ENCODE measurements at places on chromosomes 12 and 14.

GRCh38 chr14:90319173-90319572 lies 12.6 kb downstream of the NRDE2 start:
- DNase-seq, result no peak

GRCh38 chr12:90653040-90653439 lies 301.9 kb downstream of the CCER1 start:
- no peak for DNase-seq

- peak; percentile 19 for DNase-seq
Measured at GRCh38 chr12:67649261-67649569, 670 bp downstream of the DYRK2 start.

GRCh38 chr14:36944307-36945010 lies 227.9 kb downstream of the SLC25A21 start:
- DNase-seq, result no peak

DNA sequence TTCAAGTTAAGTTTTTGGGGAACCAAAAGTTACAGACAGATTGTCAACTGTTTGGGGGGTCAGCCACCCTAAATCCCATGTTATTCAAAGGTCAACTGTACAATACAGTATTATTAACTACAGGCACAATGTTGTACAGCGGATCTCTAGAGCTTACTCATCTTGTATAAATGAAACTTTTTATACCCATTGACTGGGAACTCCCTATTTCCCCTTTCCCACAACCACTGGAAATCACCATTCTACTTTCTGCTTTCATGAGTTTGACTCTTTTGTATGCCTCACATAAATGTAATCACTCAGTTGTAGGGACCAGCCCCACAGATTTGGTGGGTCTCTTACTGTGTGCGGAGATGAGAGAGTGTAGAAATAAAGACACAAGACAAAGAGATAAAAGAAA lies 57.8 kb downstream of the SLCO1B3 start:
- DNase-seq, result no peak

DNA sequence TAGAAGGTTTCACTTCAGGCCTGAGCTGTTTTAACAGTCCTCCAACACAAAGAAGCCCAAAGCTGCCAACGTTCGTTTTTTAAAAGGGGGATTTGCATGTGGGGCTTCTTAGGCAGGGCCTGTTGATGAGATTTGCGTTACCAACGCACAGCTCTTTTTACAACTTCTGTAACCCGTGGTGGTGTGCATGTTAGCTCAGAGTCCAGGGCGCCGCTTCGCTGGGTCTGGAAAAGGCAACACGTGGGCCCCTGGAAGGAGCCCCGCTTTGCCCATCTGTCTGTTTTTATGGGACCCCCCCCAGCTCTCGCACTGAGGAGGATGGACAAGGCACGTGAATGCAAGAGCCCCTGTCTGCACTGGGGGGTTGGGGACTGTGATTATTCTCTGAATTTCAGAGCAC lies 84.0 kb downstream of the ESR2 start:
- DNase-seq, result no peak

- DNase-seq, result no peak
Measured at GRCh38 chr12:69173368-69173767, 66.0 kb upstream of the CPSF6 start.

GRCh38 chr14:90671382-90672234 lies 144.6 kb downstream of the TTC7B start:
- no peak for DNase-seq

- DNase-seq, result no peak
Measured at GRCh38 chr12:59780605-59781135, 184.8 kb downstream of the SLC16A7 start.

- DNase-seq, result no peak
Measured at GRCh38 chr12:129423041-129423580, 480.7 kb downstream of the TMEM132D start.

DNA sequence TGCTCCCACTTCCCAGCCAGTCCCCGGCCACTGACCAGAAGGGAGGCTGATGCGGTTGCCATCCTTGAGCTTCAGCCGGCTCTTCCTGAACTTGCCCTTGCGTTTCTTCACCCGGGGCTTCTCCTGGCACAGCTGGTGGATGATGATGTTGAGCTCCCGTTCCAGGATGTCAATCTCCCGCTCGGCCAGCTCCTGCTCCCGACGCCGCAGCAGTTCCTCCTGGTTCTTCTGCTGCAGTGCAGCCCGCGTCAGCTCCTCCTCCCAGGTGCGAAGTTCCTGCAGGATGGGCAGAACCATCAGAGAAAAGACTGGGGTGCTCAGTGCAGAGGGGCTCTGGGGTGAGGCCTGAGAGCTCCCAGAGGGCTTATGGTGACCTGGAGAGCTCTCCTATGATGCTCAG lies 67.0 kb downstream of the MAP3K9 start:
- no peak for DNase-seq

GRCh38 chr14:72024043-72024407 lies 91.8 kb downstream of the RGS6 start:
- DNase-seq, result peak; percentile 7

- DNase-seq, result no peak
Measured at GRCh38 chr14:102985665-102986064, 63.2 kb downstream of the AMN start.

DNA sequence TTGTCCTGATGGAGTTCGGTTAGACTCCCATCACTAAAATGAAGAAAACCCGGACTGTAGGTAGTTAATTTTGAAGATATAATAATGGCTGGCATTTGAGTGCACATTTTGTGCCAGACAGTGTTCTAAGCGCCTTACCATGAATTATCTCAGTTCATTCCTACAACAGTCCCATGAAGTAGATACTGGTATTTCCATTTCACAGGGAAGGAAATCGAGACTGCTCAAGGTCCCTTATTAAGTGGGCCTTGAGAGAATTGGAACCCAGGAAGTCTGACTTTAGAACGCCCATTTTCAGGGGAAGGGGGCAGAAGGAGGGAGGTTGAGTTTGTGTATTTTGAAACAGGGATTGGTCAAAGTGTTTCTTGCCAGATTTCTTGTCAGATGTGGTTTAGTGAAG lies 855 bp downstream of the MNAT1 start:
- no peak for DNase-seq

DNA sequence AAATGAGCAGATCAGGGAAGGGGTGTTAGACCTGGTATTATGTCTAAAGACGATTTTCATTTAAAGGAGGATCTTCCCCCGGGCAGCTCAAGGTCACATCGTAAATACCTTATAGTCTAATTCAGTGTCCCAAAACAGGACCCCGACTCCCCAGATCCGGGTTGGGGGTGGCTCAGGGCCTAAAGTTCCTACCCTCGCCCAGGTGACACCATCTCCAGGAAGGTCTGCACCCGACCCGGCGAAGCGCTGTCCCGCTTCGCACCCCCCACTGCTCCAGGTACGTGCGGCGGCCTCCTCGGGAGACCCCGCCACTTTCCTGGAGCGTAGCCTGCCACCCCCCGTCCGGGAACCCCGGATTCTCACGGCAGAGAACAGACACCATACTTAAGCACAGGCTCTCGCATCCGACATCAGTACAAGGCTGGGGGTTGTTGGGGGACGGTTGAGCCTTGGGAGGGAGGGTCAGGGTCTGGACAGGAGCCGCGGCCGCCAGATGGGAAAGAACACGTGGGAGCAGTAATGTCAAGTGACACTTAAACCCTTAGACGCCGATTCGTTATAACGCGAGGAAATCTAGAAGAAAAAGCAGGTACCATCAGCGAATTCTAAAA lies 556 bp downstream of the TIMM9 start:
- no peak for DNase-seq
